ENCODE measurements at places on chromosomes 2 and 18. TPM values are rescaled to one million over a fixed set of nuclear protein-coding genes. Genes with fewer than 3 reads are reported as not detected.

Gene AGXT
- not detected for polyA plus RNA-seq

Gene DUSP19
- 2.4 TPM for polyA plus RNA-seq

Gene CYP26B1
- 0.02 TPM for polyA plus RNA-seq

Gene LYG2
- not detected for polyA plus RNA-seq

Gene BMPR2
- polyA plus RNA-seq: 44.1 TPM

Gene SLC4A3
- 0.93 TPM for polyA plus RNA-seq
